ENCODE measurements at places on chromosomes 6 and 20.
A peak's percentile ranks its signal among the peaks of the same experiment; 100 is the strongest.

- no peak for DNase-seq
These were observed 50.9 kb downstream of the KCNS1 start for GRCh38 chr20:45049904-45050471.

DNA sequence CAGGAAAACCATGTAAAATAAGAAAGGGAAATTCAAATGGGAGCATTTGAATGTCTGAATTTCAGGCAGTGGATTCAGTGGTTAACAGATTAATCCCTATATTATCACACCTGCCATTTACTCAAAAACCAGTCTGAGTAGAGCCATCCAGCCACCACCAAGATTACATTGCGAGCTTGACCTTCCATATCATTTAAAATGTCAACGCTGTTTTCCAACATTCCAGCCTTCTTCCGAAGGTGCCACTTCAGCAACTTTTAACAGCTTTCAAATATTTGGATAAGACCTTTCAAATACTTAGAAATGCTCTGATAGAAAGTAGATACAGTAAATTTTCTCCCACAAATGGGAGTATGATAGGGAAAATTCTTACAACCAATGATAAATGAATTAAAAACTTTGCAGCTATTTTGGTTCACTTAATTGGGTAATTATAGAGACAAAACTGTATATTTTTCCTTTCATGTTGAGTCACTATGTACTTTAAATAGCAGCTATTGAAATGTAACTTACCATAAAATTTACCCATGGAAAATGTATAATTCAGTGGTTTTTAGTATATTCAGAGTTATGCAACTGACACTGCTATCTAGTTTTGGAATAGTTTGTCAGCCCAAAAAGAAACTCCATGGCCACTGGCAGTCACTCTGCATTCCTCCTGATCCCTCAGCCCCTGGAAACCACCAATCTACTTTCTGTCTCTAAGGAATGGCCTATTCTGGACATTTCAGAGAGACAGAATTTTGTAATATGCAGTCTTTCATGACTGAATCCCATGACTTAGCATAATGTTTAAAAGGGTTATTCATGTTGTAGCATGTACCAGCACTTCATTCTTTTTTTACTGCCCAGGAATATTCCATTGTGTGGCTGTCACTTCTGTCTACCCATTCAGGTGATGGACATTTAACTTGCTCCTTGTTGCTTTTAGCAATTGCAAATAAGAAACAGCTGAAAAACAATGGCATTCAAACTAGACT, 21.5 kb downstream of the EZR start:
- no peak for DNase-seq

DNA sequence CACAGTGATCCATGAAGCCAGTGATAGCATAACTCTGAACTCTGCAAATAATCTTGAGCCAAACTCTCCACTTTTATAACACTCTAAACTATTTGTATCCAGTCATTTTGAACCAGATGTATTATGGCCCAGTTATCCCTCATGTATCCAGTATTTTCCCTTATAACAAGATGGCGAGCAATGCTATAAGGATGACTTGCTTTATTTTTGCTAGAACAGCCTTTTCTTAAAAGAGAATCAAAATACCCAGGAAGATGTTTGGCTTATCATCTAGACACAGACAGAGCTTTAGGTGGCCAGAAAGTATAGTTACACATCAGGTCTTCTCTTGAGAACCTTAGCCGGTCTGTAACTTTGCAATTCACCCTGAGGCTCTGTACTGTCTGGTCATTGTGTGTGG, 81.0 kb downstream of the DOK5 start:
- DNase-seq: no peak

- no peak for DNase-seq
These were observed 21.3 kb upstream of the BEND6 start for GRCh38 chr6:56933650-56934049.

GRCh38 chr6:49087369-49087768, 375.7 kb downstream of the MMUT start:
- no peak for DNase-seq

- DNase-seq: no peak
These were observed 405.7 kb downstream of the KIF16B start for GRCh38 chr20:16167423-16168130.

DNA sequence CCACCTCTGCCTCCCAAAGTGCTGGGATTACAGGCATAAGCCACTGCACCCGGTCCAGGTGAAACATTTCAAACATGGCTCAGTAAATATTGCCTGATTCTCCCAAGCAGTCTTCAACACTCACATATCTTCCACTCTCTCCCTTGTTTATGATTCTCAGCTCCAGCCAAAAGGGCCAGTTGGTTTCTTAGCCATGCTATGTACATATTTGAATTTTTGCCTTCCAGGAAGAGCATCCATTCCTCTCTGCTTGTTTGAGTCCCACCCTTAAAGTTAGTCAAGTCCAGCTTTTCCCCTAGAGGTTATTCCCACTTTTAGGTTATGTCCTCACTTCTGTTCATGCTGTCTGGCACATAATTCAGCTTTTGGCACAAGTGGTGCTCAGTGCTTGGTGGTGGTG, 5.9 kb downstream of the KIFC1 start:
- no peak for DNase-seq

DNA sequence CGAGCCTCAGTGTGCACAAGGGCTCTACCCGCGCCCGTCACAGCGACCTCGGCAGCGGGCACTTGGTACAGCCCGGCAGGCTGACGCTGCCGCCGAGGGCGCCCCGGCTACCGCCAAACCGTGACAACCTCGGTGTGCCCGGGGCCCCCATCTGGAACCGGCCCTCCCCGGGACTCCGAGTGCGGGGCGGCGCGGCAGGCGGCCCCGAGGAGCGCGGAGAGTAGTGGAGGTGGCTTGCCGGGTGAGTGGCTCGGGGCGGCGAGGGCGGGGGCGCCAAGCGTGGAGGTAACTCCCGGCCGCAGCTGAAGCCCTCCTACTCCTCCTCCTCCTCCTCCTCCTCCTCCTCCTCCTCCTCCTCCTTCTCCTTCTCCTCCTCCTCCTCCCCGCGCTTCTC, at the start of gene ISM1:
Gene ISM1 (plus strand): TSS at position 371 of the 394 bp plus-strand sequence. CDS start 503 bp downstream, outside the sequence.
- peak; percentile 21 for DNase-seq

- no peak for DNase-seq
These were observed 92.0 kb downstream of the OLIG3 start for GRCh38 chr6:137402143-137402680.

DNA sequence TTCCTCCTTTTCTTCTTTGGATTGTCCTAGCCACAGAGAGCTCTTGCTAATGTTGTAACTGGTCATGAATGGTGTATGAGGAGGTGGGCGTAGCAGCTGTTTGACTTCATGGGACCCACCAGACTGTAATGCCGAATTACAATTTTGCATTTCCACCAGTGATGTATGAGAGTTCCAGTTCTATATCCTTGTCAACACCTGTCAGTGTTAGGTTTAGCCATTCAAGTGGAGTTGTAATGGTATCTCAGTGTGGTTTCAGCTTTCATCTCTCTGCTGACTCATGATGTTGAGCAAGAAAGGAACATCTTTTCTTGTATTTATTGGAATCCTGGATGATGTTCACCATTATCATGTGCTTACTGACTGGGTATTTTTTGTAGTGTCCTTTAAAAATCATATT, 5.1 kb downstream of the IGF2R start:
- no peak for DNase-seq

DNA sequence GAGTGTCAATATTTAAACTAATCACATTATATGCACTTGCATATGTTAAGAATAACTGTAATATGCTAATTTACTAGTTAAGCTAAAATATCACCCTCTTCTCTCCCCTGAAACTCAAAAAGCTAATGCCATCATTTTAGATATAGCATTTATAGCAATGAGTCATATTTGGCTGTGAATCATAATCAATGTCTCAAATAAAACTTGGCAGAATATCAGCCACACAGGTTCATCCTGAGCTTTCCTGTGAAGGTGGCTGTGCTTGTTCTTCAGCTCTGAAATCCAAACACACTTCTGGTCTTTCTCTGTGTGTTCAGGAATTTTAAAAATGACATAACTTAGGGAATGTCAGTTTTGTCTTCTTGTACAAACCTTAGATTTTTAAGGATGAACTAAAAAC, 12.8 kb upstream of the PNRC1 start:
- DNase-seq: no peak

DNA sequence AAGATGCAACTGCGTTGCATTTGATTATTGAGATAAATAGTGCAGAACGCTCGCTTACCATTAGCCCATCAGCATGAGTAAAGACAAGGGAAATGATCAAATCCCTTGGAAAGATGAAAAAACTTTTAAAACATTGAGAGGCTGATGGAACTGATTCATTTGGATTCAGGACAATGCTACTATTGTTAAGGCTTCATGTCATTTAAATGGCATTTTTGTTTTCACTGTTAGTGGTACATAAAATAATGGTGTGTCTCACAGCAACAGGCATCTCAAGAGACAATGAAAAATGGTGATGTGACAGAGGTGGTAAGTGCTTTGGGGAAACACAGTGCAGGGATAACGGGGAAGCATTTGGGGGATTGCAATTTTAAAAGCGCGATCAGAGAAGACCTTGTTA, 159.7 kb upstream of the KCNG1 start:
- DNase-seq: no peak

GRCh38 chr6:38767560-38767959, 52.4 kb downstream of the DNAH8 start:
- DNase-seq: no peak

- DNase-seq: no peak
These were observed 9.7 kb upstream of the EDN1 start for GRCh38 chr6:12280458-12280857.

GRCh38 chr20:8388141-8388540, 256.1 kb downstream of the PLCB1 start:
- DNase-seq: no peak

GRCh38 chr6:139367810-139368351, 6.6 kb downstream of the CITED2 start:
- no peak for DNase-seq

GRCh38 chr20:18835466-18836256, 22.1 kb downstream of the SCP2D1 start:
- no peak for DNase-seq

GRCh38 chr20:39016041-39016440, 53.9 kb downstream of the DHX35 start:
- no peak for DNase-seq

DNA sequence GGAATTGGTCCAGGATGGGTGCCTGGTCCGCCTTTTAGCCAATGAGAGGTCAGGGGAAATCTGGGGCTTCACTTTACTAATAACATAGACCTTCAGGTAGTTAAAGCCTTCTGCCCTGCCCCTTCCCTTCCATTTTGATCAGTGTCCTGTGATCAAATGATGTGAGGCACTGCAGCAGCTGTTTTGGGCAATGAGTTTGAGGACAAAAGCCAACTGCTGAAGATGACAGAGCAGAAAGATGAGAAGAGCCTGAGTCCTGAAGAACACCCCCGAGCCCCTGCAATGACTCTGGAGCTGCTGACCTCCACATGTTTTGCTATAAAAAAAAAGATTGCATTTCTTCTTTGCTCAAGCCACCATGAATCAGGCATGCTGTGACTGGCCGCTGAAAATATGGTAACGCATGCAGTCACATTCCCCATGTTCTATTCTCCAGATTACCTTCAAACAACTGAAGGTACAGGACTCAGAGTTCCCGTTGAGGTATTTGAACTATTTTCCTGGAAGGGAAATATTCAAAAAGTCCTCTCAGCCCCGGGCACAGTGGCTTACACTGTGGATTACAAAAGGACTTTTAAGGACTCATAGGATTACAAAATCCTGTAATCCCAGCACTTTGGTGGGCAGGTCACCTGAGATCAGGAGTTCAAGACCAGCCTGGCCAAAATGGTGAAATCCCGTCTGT, 45.7 kb upstream of the B4GALT5 start:
- DNase-seq: no peak

DNA sequence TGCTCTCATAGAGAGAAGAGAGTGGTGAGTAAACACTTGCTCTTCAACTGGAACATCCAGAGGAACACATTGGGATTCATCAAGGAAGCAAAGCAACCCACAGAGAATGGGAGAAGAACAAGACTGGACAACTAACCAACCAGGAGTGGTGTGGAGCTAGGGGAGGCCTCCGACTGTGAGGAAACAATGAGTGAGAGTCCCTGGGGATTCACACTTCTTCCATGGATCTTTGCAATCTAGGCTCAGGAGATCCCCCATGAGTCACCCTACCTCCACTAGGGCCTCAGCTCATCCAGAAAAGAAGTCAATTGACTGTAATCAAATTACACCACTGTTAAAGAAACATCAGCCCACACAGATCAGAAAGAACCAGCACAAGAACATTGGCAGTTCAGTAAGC, 42.3 kb upstream of the CLVS2 start:
- no peak for DNase-seq

DNA sequence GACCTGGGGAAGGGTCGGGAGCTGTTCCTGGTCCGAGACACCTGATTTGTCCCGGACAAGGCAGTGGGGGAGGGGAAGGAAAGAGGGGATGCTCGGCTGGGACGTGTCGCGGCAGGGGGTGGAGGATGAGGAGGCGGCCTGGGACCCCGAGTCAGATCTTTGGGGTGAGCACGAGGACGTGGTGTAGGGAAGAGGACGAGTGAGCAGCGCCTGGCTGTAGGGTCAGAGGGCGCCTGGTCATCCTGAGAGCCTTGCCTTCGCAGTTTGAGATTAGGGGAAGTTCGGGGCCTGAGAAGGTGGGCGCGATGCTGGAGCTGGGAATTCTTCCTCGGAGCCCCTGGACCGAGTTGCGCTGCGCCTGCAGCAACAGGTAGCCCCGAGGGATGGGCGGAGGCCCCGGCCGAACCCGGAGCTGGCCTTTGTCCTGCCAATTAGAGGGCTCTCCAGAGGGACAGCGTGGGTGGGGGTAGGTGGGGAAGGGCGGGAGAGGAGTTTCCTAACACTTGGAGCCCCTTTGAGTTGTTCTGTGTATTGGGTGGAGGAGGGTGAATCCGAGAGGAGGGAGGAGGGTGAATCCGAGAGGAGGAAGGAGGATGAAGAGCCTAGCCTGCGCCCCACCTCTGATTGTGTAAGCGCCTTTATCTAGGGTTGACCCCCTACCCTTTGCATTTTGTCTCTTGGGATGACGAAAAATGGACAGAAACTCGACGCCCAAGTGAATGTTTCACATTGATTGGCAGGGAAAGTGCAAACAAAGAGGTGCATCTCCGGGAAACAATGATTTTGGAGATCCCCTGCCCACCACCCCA, 72.0 kb downstream of the SOX4 start:
- DNase-seq: no peak

- no peak for DNase-seq
These were observed 21.6 kb downstream of the CALHM6 start for GRCh38 chr6:116482780-116483179.

GRCh38 chr6:97923249-97923648, 640.2 kb upstream of the MMS22L start:
- no peak for DNase-seq

DNA sequence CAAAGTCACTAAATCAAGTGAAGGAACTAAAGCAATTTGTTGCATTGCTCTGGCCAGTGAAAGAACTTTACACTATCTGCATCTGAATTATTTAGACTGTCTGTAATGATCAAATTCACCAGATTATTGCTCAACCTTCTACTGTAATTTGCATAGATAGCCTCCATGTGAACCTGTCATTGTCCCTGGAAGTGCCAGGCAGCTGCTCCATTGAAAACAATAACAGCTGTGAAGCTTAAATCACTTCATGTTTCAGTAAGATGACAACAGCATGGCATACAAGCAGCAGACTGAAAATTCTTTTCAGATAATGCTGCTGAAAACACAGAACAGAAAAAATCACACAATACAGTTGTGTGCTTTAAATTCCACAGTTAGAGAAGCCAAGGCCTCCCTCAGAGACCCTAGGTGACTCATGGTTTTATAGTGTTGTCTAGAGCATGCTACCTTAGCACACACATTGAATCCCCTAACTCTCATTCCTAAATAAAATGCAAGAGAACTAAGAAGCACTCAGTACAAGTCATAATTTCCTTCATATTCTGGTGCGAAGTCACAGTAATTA, 248.9 kb downstream of the TPBG start:
- no peak for DNase-seq

- DNase-seq: no peak
These were observed 40.7 kb upstream of the DSP start for GRCh38 chr6:7500752-7501282.

Measured in activated naive CD4-positive, alpha-beta T cell (primary cell).